Kasumi-1 (cell line): ENCODE measurements at places on chromosomes 12 and 14.

DNA sequence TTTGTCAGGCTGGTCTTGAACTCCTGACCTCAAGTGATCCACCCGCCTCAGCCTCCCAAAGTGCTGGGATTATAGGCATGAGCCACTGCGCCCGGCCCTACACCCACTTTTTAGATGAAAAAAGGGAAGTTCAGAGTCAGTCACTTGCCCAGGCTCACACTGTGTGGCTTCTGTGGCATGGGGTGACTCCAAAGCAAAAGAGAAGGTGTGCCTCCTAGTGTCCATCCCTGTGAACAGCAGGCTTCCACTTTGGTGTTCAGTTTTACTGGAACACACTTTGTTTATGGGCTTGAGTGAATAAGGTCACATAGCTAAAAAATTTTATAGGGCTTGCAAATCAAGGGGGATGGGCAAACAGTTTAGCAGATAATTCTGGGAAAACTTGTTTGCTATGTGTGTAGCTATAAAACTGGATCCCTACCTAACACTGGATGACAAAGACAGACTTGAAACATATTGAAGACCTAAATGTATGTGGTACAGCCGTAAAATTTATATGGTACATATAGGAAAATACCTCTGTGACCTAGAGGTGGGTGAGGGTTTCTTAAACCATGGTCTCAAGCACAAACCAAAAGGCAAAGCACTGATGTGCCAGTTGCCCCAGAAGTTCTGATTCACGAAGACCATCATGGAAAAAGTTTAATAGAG is 54.9 kb downstream of the EID3 start:
- DNase-seq: peak; percentile 95

- no peak for DNase-seq
Observed at GRCh38 chr14:38727731-38728130, 375.3 kb downstream of the SEC23A start.

GRCh38 chr12:104057771-104058197 is 6.5 kb upstream of the HCFC2 start:
- DNase-seq: peak; percentile 55

- DNase-seq: no peak
Observed at GRCh38 chr14:21724090-21724973, 50.7 kb upstream of the OR4E1 start.

DNA sequence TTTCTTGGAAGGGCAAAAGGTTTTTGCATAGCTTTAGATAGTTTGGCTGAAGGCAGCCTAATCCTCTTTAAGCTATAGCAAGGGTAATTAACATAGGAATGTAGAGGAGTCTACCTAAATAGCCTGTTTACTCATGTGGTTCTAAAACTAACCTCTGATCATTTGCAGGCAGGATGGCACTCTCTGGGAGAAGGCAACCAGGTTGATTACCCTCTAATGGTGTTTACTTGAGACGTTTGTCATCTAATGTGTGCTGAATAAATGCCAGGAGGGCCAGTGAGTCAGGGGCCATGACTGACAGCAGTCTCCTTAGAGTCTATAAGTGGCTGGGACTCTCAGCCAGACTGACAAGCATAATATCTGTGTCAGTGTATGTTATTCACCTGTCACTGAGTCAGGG is 286.4 kb downstream of the PCNX1 start:
- no peak for DNase-seq

DNA sequence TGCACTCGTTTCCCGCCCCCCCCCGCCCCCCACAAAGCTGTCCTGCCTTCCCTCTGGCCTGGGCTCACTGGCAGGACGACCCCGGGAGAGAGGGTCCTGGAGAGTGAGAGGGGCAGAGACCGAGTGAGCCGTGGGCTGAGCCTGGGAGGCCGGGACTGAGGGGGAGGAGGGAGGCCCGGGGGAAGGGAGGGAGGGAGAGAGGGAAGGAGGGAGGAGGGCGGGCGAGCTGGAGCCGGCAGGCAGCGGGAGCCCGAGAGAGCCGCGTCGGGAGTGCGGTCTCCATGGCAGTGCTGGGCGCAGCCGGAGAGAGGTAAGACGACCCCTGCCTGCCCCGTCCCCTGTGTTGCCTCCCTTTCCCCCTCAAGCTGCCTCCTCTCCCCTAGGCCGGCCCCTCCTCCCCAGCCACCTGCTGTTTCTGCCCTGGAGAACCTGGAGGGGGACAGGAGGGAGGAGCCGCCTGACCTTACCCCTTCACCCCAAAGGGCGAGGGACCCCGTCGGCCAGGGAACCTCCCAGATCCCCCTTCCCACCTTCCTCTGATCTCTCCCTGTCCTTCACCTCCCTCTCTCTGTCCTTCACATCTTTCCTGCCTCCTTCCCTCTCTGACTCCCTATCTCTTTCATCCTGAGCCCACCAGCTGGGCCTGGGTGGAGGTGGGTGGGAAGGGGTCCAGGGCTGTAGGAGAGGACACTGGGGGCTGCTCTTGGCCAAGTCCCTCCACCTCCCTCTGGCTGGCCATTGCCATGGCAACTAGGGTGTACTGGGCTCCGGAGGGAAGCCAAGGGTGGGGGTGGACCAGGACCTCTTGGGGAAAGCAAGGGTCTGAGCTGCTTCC is at the start of gene GPR162:
Gene GPR162, plus strand, starts transcription at position 231 of the 835 bp plus-strand sequence. CDS start 2,078 bp downstream, outside the sequence.
- no peak for DNase-seq

- DNase-seq: no peak
Observed at GRCh38 chr12:5923043-5923605, 21.9 kb downstream of the ANO2 start.

DNA sequence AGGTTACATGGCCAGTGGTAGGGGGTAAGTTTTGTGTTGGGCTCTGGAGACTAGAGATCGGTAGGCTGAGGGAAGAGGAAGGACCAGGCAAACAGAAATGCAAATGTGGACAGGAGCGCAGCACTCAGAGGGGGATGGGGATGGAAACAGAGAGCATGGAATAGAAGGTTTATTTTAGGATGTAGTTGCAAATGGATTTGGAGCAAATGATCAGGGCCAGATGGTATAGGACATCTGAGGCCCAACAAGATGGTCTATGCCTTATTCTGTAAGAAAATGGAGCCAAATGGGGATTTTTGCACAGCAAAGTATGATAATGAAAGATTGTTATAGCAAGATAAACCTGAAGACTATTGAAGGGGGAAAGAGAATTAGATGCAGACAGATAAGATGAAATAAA is 102.5 kb upstream of the PTPRB start:
- DNase-seq: no peak

DNA sequence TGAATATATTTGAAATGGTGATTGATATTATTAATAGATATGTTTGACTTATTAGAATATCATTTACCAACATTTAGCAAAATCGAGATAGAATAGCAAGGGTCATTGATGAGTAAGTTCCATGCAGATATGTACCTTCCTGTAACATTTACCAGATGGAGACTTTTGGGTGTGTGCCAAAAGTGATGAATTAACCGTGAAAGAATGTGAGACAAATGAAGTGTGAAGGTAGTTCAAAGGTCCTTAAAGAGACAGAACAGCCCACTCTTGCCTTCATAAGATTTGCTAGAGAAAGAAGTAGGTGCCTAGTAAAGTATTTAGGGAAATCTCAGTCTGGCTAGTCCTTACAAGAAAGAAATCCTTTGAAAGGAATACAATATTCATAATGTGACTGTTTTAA is 45.5 kb downstream of the FGD4 start:
- DNase-seq: no peak

- no peak for DNase-seq
Observed at GRCh38 chr12:132018193-132018916, 68.6 kb downstream of the EP400 start.

GRCh38 chr14:21880918-21881317 is 207.3 kb upstream of the OR4E1 start:
- no peak for DNase-seq

- no peak for DNase-seq
Observed at GRCh38 chr14:33997611-33998010, 46.7 kb upstream of the EGLN3 start.

GRCh38 chr14:55301437-55302121 is 30.4 kb downstream of the FBXO34 start:
- peak; percentile 23 for DNase-seq

GRCh38 chr14:95497561-95498011 is 18.9 kb downstream of the SYNE3 start:
- DNase-seq: no peak
